ENCODE measurements at places on chromosomes 1 and 21. TPM values are rescaled to one million over a fixed set of nuclear protein-coding genes. Genes with fewer than 3 reads are reported as not detected.
A peak's percentile ranks its signal among the peaks of the same experiment; 100 is the strongest.

The TMEM39B gene
- 17.5 TPM for total RNA-seq

The LDLRAD2 gene
- 9.4 TPM for total RNA-seq

The IL20 gene
- total RNA-seq: not detected

The CD53 gene
- total RNA-seq: 313 TPM

The LCE2A gene
- not detected for total RNA-seq

GRCh38 chr21:25890001-25890400 is 155.2 kb downstream of the GABPA start:
- DNase-seq: no peak

DNA sequence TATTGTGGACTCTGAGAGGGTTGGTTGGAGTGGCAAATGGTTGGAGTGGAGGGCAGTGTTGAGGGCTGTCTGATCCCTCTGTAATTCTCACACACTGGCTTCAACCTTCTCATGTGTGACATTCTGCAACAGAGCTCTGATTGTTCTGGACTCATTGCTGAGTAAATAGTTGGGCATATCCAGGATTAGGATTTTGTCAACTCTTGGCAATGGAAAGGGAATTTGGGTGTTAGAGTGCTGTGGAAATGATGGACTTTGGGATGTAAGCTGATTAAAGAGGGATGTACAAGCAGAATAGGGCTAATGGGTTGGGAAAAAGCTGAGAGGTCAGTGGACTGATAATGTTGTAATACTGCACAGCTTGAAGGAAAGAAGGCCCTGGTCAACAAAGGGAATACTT is 16.5 kb downstream of the TLCD4 start:
- DNase-seq: no peak

DNA sequence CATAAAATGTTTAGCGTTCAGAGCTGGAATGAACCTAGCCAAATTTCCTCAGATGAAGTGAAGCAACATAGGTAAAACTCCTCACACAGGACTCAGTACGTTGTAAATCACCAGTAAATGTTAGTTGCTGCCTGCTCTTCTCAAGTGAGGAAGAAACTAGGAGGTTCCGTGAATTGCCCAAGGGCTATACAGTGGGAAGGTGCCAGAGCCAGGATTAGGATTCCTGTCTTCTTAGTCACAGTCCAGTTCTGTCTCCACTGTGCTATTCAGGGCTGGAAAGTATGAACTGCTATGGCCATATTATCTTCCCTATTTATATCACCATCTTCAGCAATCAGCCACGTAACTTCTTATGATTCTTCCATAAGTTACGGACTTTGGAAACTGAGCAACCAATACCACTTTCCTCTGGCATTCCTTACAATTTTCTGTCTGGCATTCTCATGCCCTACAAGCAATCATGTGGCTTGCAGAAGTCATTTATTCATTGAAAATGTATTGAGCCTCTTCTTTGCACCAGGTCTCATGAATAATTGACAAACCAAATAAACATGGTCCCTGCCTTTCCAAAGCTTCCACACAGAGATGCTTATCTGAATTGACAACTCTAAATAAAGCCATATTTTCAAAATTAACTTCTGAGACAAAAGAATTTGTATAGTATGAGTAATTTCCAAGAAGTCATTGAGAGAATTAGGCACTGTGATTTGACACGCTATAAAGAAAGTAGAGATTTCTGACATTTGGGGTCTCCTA is 271.6 kb upstream of the SGIP1 start:
- no peak for DNase-seq

DNA sequence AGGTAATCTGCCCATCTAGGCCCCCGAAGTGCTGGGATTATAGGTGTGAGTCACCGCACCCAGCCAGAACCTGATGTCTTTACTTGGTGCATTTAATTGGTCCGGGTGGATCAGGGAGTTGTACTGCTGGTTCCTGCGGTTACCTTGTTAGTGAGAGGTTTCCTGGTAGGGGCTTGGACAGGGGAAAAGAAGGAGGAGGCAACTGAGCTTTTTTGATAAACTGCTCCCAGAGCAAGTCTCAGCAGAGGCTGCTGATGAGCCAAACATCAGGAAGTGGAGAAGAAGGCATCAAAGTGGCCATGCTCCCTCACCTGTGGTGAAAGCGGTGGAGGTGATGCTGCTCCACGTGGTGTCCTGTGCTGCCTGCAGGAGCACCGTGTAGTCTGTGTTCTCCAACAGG is 161.5 kb upstream of the KIAA0040 start:
- no peak for DNase-seq

DNA sequence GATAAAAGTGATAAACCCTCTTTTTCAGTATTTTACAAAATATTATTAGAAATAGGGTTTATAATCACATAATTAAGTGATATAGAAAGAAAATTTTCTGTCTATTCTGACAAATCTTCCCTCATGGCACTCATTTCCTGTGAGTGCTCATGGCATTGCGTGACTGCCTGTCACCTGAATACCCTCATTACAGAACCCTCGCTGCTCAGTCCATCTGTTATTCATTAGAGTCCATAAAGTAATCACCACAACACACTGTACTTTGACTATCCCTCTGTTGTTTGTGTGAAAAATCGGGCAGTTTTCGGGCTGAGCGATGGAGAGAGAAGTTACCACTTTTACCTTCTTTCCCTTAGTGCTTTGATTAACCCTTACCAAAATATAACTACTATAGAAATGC is 100.4 kb upstream of the BRINP3 start:
- no peak for DNase-seq

DNA sequence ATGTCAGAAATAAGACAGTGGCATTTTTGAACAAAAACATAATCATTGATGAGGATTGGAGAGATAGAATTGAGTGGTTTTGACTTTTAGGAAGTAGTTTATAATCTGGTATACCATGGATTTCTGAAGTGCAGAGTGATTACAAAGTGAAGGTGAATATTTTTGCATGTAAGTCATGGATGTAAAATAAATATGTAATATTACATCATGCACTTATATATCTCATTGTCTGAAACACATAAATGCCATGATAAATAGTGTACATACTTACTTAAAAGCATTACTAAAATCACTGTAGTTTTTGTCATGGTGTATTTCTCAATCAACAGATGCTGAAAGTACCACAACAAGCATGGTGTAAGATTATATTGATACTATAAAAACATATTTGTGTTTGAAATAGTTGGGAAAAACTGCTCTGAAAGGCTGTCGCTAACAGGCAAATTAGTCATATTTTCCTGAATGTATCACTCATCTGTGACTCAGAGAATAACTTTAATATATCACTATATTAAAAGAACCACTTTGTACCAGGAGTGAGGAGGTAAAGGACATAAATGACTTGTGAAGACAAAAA is 24.8 kb upstream of the RGS18 start:
- no peak for DNase-seq

- peak; percentile 53 for DNase-seq
These were observed 45.0 kb upstream of the KIRREL1 start for GRCh38 chr1:157948312-157949073.

All from hematopoietic multipotent progenitor cell (in vitro differentiated cells).